IPS DF 19.7 (cell line): ENCODE measurements at places on chromosomes 6 and 20.

DNA sequence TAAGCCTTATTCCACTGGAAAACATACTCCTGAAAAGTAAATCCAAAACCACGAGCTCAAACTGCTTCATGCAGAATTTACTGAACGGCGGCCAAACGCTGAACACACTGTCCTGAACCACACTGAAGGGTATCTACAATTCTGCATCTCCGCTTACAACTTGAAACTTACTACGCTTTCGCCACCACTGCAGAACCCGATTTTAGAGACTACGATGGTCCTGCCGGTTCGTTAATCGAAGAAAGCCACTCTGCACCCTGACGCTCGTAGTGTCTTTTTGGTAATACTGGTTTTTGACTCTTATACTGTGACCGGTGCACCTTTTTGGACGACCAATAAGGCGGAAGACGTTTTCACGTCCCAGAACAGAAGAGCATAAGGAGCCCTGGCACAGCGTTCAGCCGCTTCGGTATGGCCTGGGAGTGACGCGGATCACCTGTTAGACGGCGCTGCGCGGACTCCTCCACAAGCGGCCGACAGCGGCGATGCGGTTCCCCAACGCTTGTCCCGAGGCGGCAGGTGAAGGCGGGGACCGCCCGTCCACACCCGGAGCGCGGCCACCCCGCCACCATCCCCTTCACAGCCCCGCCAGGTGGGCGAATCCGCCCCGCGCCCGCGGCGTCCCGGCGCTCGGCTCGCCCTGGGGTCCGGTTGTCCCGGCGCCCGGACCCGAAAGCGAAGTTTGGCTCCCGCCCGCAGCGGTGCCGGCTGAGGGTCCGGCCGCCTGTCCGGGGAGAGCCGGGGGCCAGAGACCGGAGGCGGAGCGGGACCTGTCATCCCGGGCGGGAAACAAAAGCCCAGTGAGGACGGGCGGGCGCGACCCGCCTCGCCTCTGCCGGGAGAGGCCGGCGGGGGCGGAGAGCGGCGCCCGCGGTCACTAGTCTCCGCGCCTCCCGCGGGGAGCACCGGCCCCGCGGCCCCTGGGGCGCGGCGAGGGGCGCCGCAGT is 784 bp downstream of the FKBP5 start:
- DNase-seq = no peak

GRCh38 chr20:12098421-12098820 is 180.7 kb downstream of the BTBD3 start:
- DNase-seq = no peak

- DNase-seq = no peak
Observed at GRCh38 chr20:63191400-63191799, 24.5 kb downstream of the YTHDF1 start.

DNA sequence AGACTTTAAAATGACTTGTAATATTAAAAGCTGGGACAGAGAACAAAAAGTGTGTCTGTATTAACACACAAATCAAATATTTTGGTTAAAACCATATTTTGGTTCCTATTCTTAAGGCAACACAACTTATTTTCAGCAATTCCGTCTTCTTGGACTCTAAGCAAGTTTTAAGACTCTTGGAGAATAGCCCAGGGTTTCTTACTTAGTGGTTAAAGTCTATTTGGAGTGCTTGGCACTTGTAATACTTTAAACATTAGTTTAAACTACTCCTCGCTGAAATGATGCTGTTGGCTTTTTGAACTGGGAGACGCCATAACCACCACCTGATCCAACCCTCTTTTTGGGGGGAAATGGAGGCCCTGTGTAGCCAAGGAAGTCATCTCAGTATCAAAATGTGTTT is 109.7 kb upstream of the GMDS start:
- DNase-seq = no peak

- DNase-seq = no peak
Observed at GRCh38 chr6:104639668-104640067, 220.1 kb downstream of the HACE1 start.

GRCh38 chr6:125808060-125808459 is 17.3 kb downstream of the NCOA7 start:
- DNase-seq = no peak

GRCh38 chr20:57380081-57380750 is 11.0 kb upstream of the RBM38 start:
- DNase-seq = no peak

- no peak for DNase-seq
Observed at GRCh38 chr20:6626805-6627204, 140.7 kb upstream of the BMP2 start.

DNA sequence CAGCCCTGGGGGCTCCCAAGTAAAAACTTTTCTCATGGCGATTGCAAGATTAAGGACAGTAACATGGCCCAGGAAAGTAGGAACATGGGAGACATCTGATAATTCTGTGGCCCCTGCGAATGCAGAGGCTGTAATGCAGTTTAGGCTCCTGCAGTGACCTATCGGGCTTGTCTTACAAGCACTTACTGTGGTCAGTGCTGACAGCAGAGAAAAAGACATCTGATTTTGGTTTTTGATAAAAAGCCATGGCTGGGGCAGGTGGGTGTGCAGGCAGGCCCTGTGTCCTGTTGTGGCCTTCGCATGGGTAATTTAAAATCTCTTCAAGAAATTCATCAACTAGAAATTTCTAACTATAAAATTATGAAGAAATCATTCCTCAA is 19.3 kb upstream of the CCN6 start:
- no peak for DNase-seq

DNA sequence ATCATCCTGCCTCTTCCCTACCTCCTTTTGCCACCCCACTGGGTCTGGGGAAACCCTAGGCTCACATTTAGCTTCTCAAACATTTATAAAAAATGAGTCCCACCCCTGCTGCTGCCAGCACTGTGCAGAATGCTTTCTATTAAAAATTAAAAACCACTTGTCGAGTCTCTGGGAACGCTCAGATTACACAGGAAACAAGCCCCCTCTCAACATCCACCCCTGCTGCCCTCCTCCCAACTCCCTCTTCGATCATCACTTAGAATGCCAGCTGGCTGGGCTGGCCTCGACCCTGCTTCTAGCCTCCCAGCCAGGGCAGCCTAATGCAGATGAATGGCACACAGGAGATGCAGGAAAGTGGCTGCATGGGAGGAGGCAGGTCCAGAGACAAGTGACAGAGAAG is 75.8 kb downstream of the CDH22 start:
- no peak for DNase-seq

- no peak for DNase-seq
Observed at GRCh38 chr20:47137231-47137870, 219.1 kb downstream of the ZMYND8 start.

- DNase-seq = no peak
Observed at GRCh38 chr6:33698494-33698893, 13.0 kb downstream of the UQCC2 start.

DNA sequence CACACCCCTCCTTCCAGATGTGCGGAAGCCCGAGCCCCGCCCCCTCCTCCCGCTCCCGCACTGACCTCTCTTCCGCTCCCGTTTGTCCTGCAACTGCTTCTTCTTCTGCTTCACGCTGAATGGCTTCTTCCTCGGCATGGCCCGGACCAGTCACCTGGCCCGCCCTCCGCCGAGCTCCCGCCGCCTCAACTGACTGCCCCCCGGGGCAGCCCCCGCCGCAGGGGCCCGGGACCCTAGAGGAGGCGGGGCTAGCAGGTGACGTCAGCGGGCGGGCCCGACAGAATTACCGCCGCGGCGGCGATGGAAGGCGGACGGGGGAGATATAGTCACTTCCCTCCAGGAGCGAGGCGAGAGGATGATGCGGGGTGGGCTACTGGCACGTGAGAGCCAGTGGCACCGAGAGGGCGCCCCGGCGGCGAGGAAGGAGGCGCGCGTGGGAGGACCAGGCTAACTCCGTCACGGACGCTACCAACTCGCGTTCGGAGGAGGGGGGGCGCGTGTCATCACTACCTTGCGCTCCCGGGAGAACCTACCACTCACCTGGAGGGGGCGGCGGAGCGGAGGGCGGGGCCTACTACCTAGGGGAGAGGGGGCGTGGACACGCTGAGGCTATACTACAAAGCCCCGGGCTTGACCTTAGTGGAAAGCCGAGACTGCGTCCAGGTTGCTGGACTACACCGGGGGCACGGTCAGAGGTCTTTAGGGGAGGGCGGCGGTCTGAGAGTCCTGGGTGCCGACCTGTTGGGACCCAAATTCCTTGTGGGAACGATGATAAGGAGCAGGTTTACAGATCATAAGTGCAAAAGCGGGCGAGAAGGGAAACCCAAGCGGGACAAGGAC is at the start of gene GNL1:
GNL1 (minus strand) TSS at position 424 of the 840 bp plus-strand sequence; CDS start at position 138, 286 bp downstream.
- DNase-seq = no peak
